Sigmoid colon (tissue), 7 donors: ENCODE measurements at places on chromosomes 7 and 10. TPM values are rescaled to one million over a fixed set of nuclear protein-coding genes. Genes with fewer than 3 reads are reported as not detected.

DNA sequence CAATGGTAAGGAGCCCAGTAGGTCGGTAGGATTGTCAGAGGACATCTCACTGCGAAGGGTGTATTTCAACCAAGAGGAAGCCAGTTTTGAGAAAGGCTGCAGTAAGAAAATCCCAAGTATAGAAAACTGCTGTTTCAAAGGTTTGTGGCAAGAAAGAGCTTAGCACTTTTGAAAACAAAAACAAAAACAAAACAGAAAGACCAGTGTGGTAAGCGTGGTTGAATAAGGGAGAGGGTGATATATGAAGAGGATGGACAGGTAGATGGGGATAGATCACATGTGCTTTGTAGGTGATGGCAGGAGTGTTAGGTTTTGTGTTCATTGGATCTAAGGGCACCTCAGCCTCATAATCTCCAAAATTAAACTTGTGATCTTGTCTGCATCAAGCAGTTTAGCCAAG is 141.6 kb upstream of the WNT16 start:
- H3K27ac ChIP-seq, result no peak overlapping the region
- no peaks in the 10 kb centered on the region for H3K4me1 ChIP-seq
- no peaks in the 10 kb centered on the region for H3K27me3 ChIP-seq
- no peak overlapping the region for H3K4me3 ChIP-seq

- peak; percentile 52 for DNase-seq
Measured at GRCh38 chr10:69759641-69760040, 42.1 kb upstream of the COL13A1 start.

- no peaks in the 10 kb centered on the region for H3K36me3 ChIP-seq
- no peak for DNase-seq
- no peak overlapping the region for H3K4me3 ChIP-seq
- H3K27ac ChIP-seq, result no peak overlapping the region
Measured at GRCh38 chr7:71182438-71182935, 50.5 kb downstream of the GALNT17 start.

- no peaks in the 10 kb centered on the region for H3K27me3 ChIP-seq
- no peak overlapping the region for H3K4me3 ChIP-seq
- H3K4me1 ChIP-seq, result peaks cover 8% of the 10 kb centered on the region
- H3K27ac ChIP-seq, result no peak overlapping the region
Measured at GRCh38 chr10:48605786-48606529, 1.1 kb upstream of the ARHGAP22 start.

Gene TNS3
- total RNA-seq, result 32.5 TPM

DNA sequence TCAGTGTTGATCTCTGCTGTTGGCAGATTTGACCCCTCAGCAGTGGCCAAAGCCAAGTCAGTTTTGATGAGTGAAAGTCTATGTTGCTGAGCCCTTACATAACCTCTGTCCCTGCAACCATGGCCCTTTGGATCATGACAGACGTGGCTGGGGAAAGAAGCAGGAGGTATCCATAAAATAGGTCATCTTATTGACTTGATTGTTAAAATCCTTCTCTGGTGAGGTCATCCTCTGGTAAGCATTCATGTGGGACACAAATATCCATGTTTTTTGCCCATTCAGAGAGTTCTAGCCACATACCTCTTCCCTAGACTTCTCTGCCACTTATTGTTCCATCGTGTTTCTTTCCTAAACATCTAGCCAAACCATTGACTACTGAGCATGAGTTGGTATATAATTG is 251.9 kb upstream of the PTER start:
- H3K4me1 ChIP-seq, result no peaks in the 10 kb centered on the region
- H3K4me3 ChIP-seq, result no peak overlapping the region
- no peak for DNase-seq
- no peak overlapping the region for H3K27ac ChIP-seq
- H3K27me3 ChIP-seq, result no peaks in the 10 kb centered on the region

- H3K4me3 ChIP-seq, result no peak overlapping the region
- DNase-seq, result no peak
- H3K4me1 ChIP-seq, result no peaks in the 10 kb centered on the region
- no peak overlapping the region for H3K27ac ChIP-seq
- H3K36me3 ChIP-seq, result peaks cover 4% of the 10 kb centered on the region
Measured at GRCh38 chr10:33180390-33180789, 154.1 kb downstream of the NRP1 start.

GRCh38 chr10:131902211-131902610 is 1.4 kb downstream of the PPP2R2D start:
- H3K4me3 ChIP-seq, result peak overlapping the region; percentile 91
- no peaks in the 10 kb centered on the region for H3K36me3 ChIP-seq
- no peaks in the 10 kb centered on the region for H3K27me3 ChIP-seq
- H3K4me1 ChIP-seq, result peaks cover 58% of the 10 kb centered on the region
- DNase-seq, result peak; percentile 37

DNA sequence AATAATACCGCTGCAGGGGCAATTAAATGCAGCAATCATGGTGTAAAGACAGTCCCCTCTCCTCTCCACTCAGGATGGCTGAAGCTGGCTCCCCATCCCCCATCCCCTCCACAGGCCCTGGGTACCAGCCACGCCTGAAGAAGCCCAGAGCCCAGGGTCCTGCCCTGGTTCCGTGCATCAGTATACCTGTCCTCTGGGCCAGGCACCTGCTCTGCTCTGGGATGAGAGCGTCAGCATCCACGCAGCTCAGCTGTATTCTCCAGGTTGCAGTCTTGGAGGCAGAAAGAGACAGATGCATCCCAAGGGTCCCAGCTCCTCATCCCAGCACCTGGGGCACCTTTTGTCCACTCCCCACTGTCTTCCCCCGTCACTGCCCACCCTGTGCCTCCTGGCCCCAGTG is 233.8 kb downstream of the TCERG1L start:
- no peaks in the 10 kb centered on the region for H3K27me3 ChIP-seq
- no peaks in the 10 kb centered on the region for H3K36me3 ChIP-seq
- H3K4me1 ChIP-seq, result no peaks in the 10 kb centered on the region
- peak; percentile 40 for DNase-seq

- no peak for DNase-seq
- H3K27ac ChIP-seq, result no peak overlapping the region
- peaks cover 55% of the 10 kb centered on the region for H3K4me1 ChIP-seq
- no peaks in the 10 kb centered on the region for H3K36me3 ChIP-seq
Measured at GRCh38 chr7:27241189-27242056, 1.2 kb upstream of the EVX1 start.

DNA sequence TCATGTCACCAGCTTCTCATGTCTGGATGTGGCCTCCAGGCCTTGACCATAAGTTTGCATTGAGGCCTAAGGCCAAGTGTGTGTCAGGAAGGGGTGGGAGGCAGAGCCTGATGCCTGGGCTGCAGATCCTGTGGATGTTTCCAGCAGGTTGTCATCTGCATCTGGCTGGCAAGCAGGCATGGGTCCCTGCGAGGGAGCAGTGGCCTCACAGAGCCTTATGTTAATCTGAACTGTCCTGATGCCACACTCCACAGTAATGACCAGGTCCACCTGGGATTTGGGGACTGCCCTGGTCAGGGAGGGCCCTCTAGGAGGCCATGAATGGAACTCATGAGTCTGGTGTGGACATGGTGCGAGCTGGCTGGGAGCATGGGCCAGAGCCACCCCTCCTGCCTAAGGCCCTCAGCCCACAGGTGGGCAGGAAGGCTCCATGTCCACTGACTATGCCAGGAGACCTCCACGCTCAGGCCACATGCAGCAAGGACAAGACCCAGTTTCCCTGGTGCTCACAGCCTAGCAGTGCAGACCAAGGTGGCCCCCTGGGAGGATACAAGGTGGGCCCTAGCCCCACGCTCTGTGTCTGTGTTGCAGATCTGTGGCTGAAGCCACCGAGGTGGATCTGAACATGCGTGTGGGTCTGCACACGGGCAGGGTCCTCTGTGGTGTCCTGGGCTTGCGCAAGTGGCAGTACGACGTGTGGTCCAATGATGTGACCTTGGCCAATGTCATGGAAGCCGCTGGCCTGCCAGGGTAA is 83.1 kb downstream of the ADCY1 start:
- no peak overlapping the region for H3K4me3 ChIP-seq
- no peak overlapping the region for H3K27ac ChIP-seq
- no peaks in the 10 kb centered on the region for H3K4me1 ChIP-seq
- no peaks in the 10 kb centered on the region for H3K27me3 ChIP-seq
- no peak for DNase-seq

DNA sequence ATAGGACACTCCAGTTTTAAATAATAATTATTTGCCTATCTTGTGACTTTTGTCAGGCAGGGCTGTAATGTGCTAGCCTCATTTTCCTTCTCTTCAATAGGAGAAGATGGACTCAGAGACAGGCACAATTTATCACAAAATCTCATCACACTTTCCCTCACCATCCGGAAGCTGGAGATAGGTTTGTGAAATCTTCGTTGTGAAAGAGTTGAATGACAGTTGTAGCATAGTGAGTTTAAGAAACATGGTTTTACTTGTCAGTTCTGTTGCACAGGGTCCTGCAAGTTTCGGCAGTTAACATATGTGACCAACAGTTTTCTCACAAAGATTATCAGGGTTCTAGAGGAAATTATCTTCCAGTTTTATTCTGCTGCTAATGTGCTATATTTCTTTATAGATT is 37.7 kb upstream of the MAP3K8 start:
- no peaks in the 10 kb centered on the region for H3K36me3 ChIP-seq
- H3K4me1 ChIP-seq, result no peaks in the 10 kb centered on the region
- no peaks in the 10 kb centered on the region for H3K27me3 ChIP-seq
- DNase-seq, result no peak
- no peak overlapping the region for H3K27ac ChIP-seq

DNA sequence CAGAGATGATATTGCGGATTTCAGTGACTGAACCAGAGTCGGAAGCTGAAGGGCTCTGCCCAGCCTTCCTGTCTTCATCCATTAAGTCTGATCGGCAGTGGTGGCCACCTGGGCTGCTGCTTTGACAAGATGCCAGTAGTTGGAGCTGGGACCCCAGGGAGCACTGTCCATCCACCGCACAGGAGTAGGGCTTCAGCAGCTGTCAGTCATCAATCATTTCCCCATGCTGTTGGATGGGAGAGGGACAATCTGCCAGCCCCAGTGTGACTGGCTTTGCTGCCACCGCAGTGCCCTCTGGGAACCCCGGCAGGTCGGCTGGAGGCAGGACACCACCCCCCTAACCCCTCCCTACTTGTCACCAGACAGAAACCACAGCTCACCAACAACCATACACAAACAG is 23.0 kb upstream of the GPR146 start:
- no peak for DNase-seq
- H3K4me3 ChIP-seq, result no peak overlapping the region

GRCh38 chr7:30069096-30069867 is 41.1 kb downstream of the PLEKHA8 start:
- H3K27me3 ChIP-seq, result no peaks in the 10 kb centered on the region
- H3K4me1 ChIP-seq, result no peaks in the 10 kb centered on the region
- no peaks in the 10 kb centered on the region for H3K36me3 ChIP-seq
- no peak overlapping the region for H3K27ac ChIP-seq

DNA sequence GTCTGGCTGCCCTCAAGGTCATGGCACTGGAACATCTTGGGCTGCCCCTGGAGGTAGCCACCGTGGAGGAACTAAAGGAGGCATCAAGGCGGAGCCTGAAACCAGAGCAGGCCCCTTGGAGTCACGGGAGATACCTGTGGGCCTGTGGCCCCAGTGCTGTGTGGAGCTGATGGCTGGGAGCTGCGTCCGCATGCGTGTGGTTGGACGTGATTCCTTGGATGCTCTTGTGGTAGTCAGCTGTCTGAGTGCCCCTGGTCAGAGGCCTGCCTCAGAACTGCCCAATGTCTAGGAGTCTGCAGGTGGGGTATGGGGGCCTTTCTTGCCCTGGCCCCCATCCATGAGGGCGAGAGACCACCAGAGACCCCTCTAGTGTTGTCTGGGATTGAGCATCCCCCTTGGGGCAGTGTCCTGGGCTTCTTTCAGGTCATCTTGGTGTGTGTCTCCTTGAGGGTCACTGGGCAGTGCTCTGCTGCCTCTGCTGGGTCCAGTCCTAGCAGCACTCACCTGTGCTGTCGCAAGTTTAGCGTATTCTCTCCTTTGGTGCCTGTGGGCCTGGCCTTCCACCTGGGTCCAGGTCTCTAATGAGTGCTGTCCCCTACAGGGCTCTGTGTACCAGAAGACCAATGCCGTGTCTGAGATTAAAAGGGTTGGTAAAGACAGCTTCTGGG is 8.1 kb downstream of the PGAM2 start:
- no peak overlapping the region for H3K4me3 ChIP-seq
- DNase-seq, result peak; percentile 54
- H3K27me3 ChIP-seq, result no peaks in the 10 kb centered on the region
- peaks cover 53% of the 10 kb centered on the region for H3K36me3 ChIP-seq
- no peak overlapping the region for H3K27ac ChIP-seq

GRCh38 chr7:98807068-98808048 is 62.5 kb downstream of the TMEM130 start:
- no peaks in the 10 kb centered on the region for H3K27me3 ChIP-seq
- no peak for DNase-seq
- H3K4me1 ChIP-seq, result no peaks in the 10 kb centered on the region
- H3K36me3 ChIP-seq, result no peaks in the 10 kb centered on the region

Gene NSUN5
- 25.7 TPM for total RNA-seq

Gene C10orf143
- 6.8 TPM for total RNA-seq

Gene KCNMA1
- total RNA-seq, result 292 TPM

Gene RHOBTB1
- total RNA-seq, result 11.1 TPM

Gene CUBN
- 1.3 TPM for total RNA-seq

GRCh38 chr7:100966542-100967291 is 2.6 kb upstream of the MUC12 start:
- no peak for DNase-seq
- no peaks in the 10 kb centered on the region for H3K36me3 ChIP-seq
- peaks cover 73% of the 10 kb centered on the region for H3K27me3 ChIP-seq
- H3K27ac ChIP-seq, result no peak overlapping the region

DNA sequence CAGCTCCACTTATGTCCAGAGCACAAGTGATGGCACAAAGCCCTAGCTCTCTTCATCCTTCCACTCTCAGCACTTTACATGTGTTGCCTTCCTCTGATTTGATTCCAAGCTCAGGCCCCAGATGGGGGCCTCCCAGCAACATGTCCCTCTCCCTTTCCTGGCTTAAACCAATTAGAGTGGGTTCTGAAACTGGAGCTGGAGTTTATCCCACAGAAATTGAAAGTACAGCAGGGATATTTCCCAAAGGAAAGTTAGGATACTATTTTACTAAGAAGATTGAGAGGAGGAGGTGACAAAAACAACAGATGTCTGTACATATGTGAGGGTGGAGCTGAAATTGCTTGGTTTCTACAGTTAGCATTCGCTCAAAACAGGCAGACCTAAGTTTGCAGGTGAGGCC is 724.6 kb downstream of the AUTS2 start:
- no peaks in the 10 kb centered on the region for H3K27me3 ChIP-seq
- no peak overlapping the region for H3K27ac ChIP-seq
- H3K4me3 ChIP-seq, result no peak overlapping the region
- no peak for DNase-seq
